ENCODE measurements at places on chromosomes 4 and X.

DNA sequence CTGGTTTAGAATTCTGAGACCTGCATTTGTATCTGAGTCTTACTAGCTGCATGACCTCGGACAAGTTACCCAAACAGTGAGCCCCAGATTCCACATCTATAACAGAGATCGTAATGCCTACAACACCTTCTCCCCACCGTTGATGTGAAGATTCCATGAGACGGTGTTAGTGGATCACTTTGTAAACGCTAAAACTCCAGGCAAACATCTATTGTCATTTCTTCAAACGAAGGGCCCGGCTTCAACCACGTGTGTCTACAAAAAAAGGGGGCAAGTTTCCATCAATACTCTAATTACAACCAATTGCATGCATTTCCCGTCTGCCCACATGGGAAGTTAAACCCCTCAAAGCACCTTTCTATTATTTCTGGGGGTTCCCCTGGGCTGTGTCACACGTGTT is 99.1 kb upstream of the ENPP6 start:
- no peak for DNase-seq

DNA sequence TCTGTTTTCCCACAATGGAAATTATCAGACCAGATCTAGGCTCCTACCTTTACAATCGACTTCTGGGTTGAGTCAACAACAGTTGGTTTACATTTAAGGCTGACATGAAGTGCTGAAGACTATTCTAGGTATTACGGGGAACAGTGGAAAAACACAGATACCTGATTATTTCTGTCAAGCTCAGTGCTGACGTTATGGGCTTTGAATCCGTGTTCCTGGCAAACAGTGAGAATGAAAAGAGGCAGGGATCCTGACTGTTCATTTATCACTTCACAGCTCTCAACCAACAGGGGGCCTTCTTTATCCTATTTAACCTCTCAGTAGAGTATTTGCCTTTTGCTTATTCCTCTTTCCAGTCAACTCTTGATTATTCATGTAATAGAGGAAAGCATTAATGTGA is 43.1 kb downstream of the TMEM164 start:
- no peak for DNase-seq

DNA sequence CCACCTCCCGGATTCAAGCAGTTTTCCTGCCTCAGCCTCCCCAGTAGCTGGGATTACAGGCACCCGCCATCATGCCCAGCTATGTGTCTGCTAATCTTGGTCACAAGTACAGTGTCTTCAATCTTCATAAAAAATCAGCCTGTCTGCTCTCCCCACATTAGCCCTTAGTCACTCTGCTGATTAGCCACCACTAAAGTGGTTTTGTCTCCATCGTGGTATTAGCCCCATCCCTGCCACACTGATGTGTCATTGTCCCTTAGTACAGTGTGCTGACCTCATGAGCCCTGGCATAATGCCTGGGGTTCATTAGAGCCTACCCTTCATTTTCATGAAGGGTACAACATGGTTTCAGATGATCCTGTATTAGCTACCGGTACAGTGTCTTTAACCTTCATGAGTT is 49.9 kb downstream of the ZNF157 start:
- DNase-seq, result no peak

DNA sequence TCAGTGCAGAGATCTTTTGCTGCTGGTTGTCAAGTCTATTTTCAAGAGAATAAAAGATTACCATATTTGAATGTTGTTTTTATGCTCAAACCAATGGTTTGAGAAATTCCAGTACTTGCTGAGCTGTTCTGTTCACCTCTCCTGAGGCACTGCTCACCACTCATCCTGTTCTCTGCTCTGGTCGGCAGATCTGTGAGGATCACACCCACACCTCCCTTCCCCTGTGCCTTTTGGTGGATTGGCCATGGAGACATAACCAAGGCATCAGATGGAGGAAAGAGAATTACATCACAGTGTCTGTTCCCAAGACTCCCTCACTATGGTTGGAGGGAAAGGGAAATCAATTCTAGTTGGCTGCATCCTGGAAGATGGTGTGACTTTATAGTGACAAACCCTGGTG is 391.6 kb downstream of the ARHGAP24 start:
- no peak for DNase-seq

DNA sequence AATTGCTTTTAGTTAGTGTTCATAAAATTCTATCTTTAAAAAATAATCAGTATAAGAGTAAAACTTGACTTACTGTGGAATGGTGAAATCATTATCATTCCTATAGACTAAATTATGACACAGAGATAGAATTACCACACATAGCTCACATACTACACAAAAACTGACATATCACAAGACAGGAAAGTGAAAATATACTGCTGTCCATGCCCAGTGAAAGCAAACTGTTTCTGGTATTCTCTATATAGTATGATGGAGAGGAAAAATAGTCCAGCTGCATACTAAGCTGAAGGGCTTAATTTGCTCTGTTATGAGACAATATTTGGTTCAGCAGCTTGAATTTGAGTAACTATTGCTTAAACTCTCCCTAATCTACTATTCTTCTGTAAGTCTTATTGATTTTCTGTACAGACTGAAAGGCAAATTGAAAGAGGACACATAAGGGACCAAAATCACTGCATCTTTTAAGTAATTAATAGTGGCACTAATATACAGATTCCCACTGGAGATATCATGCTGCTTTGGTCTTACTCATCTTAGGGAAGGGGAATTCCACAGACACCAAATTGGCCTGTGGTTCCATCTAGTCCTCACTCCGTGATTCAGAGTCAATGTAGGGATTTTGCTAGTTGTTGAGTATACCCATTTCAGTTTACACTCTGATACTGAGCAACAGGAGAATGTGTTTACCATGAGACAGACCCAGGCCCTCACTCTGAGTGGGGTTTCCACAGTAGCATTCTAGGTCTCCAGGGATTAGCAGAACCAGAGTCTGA is 47.4 kb upstream of the AGA start:
- no peak for DNase-seq

DNA sequence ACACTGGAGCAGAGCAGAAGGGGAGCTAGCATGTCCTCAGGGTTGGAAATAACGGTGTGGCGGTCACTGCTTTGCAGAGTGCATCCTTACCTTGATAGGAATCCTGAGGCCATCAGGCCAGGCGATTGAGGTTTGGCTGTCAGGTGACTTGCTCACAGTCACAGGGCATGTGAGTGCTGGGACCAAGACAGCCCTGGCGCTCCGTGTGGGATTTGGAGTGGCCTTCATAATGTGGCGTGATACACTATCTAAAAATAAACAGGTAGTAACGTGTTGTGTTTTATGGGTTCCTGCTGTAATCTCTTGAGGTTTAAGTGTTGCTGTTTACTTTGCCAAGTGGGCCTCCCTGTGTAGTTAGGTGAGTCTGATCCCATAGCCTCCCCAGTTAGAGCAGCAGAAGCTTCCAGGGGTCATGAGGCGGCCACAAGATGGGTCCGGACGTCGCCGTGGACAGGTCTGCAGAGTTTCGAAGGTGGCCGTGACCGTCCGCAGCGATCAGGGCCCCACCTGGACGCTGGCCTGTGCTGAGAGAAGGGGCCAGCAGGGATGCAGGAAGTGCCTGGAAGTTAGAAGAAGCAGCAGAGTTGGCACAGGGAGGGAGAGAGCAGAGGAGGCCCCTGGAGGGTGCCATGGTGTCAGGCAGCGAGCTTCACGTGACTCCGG is 27.7 kb downstream of the RGS12 start:
- no peak for DNase-seq

DNA sequence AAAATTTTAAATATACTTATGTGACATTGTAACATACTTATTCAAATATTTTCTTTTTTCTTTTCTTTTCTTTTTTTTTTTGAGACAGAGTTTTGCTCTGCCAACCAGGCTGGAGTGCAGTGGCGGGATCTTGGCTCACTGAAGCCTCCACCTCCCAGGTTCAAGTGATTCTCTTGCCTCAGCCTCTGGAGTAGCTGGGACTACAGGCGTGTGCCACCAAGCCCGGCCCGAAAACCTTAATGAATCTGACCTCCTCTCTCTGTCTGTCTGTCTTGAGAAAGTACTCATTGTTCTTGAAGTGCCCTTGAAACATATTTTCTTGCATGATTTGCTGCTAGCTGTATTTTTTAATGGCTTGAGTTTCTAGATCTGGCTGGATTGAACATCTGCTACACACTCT is 136.8 kb downstream of the ANAPC4 start:
- no peak for DNase-seq

DNA sequence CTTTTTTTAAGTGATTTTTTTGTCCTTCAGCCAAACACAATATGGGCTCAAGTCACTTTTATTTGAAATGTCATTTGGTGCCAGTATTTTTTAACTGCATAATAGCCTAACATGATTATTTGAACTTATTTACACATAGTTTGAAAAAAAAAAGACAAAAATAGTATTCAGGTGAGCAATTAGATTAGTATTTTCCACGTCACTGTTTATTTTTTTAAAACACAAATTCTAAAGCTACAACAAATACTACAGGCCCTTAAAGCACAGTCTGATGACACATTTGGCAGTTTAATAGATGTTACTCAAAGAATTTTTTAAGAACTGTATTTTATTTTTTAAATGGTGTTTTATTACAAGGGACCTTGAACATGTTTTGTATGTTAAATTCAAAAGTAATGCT is 62.1 kb downstream of the EDNRA start:
- DNase-seq, result no peak

GRCh38 chrX:153649178-153649914 is 2.3 kb downstream of the DUSP9 start:
- no peak for DNase-seq

DNA sequence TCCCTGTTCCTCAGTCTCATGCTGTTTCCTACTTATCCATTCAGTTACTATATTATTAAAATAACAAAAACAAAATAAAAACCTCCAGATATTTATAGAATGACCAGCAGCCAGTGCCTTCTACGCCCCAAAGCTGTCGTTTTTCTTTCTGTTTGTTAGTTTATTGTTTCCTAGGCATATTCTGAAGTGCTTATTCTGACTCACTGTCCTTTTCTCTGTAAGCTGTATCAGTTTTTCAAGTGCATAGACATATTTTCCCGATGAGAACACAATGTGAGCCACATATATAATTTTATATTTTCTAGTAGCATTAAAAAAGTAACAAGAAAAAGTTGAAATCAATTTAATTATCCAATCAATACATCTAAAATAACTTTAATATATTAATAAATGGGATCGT is 2158.6 kb upstream of the TENM3 start:
- no peak for DNase-seq

DNA sequence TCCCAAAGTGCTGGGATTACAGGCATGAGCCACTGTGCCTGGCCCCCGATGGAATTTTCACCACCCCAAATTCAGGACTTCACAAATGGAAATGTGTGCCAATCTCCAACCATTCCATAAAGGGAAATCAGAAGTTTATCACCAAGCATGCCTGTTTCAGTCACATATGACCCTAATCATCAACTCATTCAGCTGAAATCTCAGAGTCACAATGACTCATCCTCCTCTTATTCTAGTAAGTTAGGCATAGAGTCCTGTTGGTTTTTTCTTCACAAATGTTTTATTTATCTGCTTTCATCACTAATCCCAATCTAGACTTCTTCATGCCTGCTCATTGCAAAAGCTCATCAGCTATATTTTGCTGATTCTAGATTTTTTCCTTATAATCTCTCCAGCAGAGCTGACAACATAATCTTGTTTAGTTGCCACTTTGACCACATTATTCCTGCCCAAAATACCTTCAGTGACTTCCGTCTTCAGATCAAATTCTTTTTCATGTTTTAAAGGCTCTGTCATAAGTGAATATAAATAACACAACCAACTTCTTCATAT is 83.3 kb downstream of the SLC7A11 start:
- DNase-seq, result no peak

DNA sequence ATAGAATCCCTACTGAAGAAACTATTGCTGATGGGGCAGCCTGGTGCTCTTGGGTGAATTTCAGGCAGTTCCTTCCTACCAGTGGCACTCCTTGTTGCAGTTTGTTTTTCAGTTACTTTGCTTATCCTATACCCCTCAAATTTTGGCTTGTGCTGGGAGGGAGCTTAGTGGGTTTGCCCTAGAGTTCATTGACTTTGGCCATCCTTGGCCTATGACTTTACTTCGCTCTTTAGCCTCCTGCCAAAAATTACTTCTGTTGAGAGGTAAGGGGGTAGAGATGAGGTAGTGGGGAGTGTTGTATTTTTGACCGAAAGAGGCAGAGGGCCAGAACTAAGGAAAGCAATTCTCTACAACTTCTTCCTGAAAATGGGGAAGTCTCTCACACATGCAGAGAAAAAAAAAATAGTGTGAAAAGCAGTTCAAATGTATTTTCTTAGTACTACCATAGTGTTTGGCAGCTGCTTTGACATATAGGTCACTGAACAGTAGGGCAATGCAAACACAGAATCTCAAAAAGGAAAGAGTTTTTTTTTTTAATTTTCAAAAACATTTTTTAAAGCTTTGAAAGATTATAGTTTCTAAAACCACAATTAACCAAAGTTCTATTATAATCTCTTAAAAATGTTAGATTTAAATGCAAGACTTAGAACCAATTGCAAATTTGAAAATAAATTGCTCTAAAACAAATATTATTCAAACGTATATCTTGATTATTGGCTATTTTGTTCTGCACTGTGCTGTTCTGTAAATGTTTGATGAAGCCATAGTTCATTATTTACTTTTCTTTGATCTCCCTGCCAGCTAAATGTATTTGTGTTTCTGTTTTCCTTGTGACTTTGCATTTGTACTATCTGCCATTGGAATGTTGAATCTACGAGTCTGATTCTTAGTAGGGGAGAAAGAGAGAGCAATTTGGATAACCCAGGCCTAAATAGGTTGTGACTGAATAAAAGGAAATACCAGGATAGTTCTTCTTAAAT is 73.6 kb downstream of the DCK start:
- no peak for DNase-seq

- no peak for DNase-seq
Measured at GRCh38 chr4:907691-908425, 24.3 kb downstream of the GAK start.

DNA sequence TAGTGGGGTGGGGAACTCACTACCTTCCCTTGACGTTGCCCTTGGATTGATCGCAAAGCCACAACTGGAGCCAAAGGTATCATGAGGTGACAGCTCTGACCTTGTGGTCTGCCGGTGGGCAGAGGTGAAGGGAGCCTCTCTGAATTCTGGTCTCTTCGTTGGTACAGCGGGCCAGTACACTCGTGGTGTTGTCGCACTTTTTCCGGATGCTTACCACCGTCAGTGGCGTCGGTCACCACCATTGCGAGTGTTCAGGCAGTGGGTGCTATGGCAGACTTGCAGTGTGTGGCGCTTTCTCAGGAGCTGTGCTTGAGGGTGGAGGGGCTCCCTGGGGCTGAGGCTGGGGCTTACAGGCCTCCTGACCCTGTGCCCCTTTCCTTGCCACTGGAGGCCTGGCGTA is 5.2 kb upstream of the GRPEL1 start:
- DNase-seq, result no peak

- DNase-seq, result no peak
Measured at GRCh38 chr4:168708108-168708507, 211.3 kb downstream of the PALLD start.

Data from right hindlimb (tissue), 1 donor.